ENCODE measurements at places on chromosomes 7 and 10.

- DNase-seq, result no peak
Measured at GRCh38 chr10:30803058-30803457, 173.5 kb upstream of the LYZL2 start.

GRCh38 chr7:101420436-101420835 lies 57.8 kb downstream of the COL26A1 start:
- DNase-seq, result no peak

- no peak for DNase-seq
Measured at GRCh38 chr7:78095549-78095948, 297.0 kb downstream of the PHTF2 start.

- DNase-seq, result no peak
Measured at GRCh38 chr7:92057375-92057774, 76.9 kb downstream of the CYP51A1 start.

DNA sequence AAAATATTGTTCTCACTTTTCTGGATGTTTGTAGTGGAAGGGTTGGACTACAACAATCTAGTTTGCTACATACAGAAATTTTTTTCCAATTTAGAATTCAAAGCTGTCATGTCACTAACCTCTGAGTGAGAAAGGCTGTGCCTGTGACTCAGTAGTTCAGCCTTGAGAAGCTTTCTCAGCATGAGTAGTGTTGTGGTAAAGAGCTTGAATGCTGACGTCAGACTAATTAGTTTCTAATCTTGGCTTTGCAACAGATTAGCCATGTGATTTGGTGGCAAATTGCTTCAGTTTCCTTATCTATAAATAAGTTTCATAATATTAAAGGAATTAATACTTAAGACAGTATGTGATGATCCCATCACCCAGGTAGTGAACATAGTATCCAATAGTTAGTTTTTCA lies 83.8 kb downstream of the ABCA13 start:
- peak; percentile 72 for DNase-seq

- no peak for DNase-seq
Measured at GRCh38 chr7:130891254-130892094, 157.5 kb upstream of the KLF14 start.

GRCh38 chr7:39613577-39613976 lies 9.8 kb upstream of the RALA start:
- DNase-seq, result no peak

DNA sequence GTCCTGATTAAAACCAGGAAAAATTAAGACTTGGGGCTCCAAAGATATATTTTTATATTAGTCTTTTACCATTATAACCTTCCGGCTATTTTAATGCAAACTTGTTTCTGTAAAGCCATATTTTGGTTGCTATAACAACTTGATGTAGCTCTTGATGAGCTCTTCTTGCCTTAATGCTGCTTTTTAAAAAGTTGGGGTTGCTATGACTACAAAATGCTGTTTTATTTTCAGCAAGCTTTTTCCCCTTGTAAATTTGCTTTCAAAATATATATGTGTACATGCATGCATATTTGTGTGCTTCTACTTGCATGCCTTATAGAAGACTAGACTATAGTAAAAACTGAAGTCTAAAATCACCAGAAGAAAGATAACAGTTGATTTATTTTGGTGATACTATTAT lies 99.7 kb downstream of the CSTF2T start:
- DNase-seq, result no peak

GRCh38 chr10:114649217-114649903 lies 8.7 kb downstream of the ABLIM1 start:
- no peak for DNase-seq

DNA sequence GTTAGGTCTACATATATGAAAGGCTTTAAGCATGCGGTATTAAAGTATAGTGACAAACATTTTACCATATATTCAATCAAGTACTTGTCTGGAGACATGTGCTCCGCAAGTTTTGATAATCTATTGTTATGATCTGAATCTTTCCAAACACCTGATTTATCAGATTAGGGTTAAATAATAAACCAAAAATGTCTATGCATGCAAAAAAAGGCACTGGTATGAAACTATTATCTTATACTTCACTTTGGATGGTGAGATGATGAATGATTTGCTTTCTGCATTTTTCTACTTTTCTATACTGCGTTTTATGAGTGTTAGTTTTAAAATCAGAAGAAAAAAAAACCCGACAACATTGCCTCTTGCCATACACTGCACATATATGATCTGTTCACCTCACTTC lies 37.8 kb upstream of the FAM133B start:
- DNase-seq, result no peak

GRCh38 chr10:24168258-24169170 lies 40.4 kb upstream of the KIAA1217 start:
- DNase-seq, result no peak

DNA sequence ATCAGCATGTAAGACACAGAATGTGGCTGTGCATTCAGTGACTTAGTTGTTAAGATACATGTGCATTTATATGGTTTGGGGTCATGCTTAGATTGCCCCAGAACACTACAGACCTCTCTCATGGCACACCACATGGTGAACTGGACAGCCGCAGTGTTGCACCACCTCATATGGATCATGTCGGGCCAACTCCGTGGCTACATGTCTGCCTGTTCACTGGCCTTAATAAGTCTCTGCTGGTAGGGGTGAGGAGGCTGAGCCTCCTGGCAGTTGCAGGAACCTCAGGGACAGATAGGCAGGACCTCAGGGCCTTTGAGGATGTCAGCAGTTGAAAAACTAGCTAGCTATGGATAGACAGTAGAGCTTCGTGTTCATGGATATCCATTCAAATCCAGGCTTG lies 751.0 kb downstream of the GRID1 start:
- DNase-seq, result no peak
